ENCODE measurements at places on chromosomes 1 and 21. TPM values are rescaled to one million over a fixed set of nuclear protein-coding genes. Genes with fewer than 3 reads are reported as not detected.

DNA sequence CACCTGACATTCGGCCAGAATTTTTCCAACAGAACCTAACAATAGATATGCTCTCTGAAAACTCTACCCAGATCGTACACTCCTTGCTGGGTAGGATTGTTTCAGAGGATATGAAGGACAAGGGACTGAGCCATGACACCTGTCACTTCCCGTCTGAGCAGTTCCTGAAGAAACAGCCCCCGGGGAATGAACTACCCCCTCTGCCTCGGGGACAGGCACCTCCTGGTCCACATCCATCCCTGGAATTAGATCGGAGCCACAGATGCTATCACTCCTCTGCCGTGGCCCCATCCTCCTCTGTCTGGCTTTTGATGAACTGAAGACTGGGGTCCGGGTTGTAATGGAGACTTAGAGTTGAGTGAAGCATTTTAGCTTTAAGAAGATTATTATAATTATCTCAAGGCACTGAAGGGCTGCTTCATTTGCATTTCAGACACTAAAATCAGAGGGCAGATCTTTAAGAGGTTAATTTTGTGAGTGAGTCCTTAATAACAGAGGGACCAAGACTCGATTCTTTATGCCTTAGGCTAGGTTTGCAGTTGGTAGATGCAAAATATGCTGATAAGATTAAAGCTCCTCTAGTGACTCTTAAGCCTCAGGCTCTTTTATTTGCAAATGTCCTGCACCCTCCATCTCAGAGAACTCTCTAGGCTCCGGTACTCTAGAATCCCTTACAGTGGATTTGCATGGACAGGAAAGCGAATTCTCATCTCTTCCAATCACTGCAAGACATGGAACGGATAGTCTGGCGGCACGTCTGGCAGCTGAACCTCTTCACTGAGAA is 333.8 kb downstream of the KIF26B start:
- DNase-seq = no peak

- DNase-seq = peak; percentile 8
Measured at GRCh38 chr21:46193829-46194373, 9.6 kb upstream of the SPATC1L start.

DNA sequence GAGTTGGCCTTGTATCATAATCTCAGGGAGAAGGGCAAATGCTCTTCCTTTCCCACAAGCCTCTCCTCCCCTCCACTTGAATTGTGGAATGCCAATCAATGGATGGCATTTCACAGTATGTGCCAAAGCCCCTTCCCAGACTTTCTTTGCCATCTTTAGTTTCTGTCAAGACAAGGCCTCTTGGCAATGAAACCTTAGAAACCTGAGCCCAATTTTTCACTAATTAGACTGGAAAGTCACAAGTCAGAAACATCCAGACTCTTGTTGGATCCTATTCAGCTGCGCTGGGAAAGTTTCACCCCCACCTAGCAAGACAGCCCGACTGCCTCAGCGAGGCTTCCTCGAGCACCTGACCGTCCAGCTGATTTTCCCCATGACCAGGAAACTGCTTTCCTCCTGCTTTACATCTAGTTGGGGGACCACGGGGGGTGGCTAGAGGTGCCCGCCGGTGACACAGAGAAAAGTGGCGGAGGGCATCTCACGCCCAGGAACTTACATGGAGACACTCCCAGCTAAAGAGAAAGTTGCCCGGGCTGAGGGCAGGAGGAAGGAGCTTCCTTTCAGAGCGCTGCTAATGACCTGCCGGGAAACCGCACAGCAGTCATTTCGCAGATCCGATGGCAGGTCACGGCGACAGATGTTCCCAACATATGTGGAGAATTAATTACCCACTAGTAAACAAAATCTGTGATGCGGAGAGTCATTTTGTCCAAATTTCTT is 302.6 kb upstream of the RRP15 start:
- DNase-seq = no peak

DNA sequence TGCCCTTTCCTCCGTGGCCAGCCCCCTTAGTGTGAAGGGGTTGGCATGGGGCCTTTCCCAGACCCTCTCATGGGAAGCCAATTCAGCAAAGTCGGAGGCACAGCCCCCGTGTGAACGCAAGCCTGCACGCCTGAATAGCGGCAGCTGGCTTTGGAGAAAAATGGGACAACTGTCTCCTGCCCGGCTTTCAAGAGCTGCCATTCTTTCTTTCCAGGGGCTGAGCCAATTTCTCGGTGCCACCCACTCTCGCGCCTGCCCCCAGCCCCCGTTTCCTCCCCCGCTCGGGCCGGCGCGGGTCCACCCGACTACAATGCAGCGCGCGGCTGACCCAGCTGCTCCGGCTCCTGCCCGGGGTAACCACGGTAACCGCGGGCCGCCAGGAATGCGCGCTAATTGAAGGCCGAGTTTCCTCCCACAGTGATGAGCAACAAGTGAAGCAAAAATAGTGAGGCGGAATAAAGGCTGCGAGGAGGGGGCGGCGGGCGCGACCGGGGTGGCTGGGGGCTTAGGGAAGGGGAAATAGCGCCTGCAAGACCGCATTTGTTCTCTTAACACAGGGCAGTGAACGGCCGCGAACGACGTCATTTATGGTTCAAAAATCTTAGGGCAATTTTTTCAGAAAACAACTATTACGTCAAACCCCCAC is 27.8 kb downstream of the ILDR2 start:
- DNase-seq = no peak

GRCh38 chr1:101438359-101438758 is 201.5 kb downstream of the S1PR1 start:
- no peak for DNase-seq

- DNase-seq = no peak
Measured at GRCh38 chr1:166029196-166029945, 137.4 kb downstream of the FAM78B start.

- no peak for DNase-seq
Measured at GRCh38 chr1:44619261-44619900, 54.9 kb downstream of the TMEM53 start.

DNA sequence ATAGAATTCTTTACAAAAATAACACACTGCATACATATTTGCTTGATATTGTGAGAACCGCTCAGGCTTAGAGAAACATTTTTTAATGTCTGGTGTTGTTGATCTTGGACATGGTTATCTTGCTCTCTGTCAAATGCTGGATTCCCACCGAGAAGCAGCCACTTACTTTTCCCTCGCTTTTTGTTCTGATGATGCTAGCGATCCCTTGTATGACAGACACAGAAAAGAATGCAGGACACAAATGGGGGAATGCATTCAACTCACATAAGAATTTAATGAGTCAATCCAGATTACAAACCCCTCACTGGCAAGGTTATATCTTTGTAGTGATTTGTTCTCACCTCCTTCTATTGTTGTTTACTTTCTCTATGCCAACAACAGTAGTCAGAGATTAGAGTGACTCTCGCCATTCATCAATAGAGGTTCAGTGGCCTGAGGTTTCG is 76.8 kb upstream of the AKT3 start:
- no peak for DNase-seq

DNA sequence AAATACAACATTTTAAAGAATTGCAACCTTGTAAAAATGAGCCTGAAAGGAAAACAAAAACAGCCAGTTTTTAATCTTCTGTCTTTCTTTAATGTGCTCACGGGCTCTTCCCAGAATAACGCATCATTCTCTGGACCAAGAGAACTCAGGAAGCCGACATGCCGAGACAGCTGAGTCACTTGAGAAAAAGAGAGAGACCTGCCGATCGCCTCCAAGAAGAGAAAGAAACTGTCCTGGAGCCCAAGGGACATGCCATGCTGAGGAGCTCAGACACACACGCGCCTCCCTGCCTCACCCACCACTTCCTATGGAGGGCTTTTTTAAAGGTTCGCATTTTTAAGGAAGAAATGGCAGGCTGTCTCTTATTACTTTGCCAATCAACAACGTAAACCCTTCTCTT is 176.4 kb downstream of the ZNF281 start:
- DNase-seq = no peak

DNA sequence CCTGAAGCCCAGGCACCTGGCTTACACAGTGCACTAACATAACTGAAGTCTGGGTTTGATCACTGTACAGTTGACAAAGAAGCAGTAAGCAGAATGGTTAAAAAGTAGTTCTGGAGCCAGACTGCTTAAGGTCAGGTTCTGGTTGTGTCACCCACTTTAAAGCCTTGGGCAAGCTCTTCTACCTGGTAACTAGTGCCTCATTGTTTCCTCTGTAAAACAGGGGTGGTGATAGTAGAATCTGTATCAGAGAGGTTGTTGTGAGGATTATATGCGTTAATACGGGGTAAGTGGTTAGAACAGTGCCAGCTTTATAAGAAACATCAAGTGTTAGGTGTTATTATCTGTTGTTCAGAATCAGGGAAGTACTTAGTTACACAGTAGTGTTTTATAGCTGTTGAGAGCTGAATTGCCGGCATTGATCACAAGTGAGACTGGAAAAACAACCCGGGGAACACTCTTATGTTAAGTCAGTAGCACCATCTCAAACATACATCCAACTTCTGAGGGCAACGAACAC is 3.7 kb downstream of the BACH1 start:
- DNase-seq = no peak

- no peak for DNase-seq
Measured at GRCh38 chr1:27627061-27627460, 7.9 kb downstream of the FGR start.

DNA sequence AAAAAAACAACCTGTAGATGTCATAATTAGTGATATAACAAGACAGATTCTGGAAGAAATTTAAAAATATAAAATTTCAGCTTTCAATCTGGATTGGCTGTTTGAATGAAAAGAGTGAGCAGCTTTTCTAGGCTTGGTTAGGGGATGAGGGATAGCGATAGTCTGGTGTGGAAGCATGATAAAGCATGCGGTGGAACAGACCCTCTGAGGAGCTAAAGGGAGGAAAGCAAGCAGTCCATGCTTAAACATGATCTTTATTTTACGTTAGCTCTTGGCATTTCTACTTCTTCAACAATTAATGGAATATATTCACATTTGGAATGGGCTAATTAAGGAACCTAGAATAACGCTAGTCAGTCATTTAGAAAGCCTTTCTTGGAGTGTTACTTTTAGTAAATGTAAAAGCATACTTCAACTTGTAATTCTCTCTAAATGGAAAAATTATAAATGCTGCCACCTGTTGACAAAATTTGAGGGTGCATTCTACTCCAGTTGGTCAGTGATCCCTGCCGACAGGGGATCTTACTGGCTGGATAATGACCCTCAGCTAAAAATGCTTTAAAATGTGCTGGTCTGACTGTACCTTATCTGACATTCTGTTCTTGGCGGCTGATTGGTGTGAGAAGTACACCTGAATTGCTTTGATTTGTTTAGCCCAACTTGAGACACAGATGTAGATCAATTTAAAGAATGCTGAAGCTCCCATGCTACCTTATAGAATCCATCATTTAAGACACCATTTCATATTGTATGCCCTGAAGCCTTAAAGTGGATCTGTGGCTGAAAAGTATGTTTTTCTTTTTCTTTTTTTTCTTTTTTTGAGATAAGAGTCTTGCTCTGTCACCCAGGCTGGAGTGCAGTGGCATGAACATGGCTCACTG is 61.2 kb downstream of the AK4 start:
- no peak for DNase-seq

DNA sequence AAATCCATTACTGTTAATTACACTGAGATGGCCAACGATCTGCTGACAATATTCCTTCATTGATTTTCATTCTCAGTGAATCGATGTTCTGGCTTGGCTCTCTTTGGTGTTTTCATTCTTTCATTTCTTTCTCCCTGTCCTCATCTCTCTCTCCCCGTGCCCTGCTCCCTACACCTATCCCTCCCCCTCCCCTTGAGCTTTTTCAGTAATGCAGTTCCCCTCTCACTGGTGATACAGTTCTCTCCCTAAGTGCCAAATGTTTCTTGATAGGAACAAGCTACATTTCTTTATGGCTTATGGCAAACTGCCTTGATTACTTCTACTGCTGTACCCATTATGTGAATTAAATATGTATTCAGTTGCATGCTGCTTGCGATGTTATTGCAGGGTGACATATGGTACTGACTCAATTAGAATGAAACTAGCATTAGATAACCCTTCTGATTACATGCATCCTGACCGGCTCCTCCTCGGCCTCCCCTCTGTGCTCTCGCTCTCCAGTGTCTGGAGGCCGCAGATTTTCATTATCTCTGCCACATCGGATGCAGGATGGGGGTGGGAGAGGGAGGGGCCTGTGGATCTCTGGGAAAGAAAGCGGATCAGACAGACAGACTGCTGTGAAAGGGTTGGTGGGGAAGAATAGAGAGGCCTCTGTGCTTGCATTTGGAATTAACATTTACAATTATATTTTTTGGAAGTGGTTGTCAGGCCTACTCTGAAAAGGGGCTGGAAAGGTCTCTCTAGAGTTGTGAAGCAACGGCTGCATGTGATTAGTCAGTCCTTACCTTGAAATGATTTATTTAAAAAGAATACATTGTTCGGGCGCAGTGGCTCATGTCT is 130.9 kb downstream of the PBX1 start:
- no peak for DNase-seq

- DNase-seq = no peak
Measured at GRCh38 chr1:184330875-184331274, 56.0 kb upstream of the C1orf21 start.

DNA sequence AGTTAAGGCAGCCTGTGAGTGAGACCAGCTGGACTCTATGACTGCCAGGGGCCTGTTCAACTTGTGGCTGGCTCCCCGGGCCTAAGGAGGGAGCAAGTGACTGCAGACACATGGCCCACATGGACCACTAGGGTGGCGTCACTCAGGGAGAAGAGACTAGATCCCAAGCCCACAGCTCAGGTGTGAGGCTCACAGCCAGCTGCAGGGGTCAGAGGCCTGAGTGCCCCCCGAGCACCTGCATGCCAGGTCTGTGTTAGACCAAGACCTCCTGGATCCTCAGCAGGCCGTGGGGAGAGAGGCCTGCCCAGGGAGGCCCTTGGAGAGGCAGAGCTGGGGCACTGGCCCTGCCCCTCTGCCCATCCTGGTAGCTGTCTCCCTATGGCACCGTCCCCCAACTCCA is 142.4 kb upstream of the RUNX3 start:
- no peak for DNase-seq

DNA sequence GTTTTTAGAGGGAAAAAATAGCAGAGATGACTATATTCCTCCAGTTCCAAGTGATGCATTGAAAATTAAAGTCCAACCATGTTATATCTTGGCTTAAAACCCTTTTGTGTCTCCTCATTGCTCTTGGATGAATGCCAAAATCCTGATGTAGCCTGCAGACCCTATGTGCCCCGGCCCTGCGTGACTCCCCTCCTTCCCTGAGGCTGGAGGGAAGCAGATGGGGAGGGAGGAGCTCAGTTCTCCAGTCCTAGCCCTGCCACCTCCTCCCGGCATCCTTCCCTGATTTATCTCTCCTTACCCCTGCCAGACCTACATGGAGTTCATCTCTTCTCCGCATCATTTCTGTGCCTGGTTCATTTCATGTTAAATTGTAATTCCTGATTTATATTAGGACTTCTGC is 397.4 kb downstream of the PTPRU start:
- no peak for DNase-seq

DNA sequence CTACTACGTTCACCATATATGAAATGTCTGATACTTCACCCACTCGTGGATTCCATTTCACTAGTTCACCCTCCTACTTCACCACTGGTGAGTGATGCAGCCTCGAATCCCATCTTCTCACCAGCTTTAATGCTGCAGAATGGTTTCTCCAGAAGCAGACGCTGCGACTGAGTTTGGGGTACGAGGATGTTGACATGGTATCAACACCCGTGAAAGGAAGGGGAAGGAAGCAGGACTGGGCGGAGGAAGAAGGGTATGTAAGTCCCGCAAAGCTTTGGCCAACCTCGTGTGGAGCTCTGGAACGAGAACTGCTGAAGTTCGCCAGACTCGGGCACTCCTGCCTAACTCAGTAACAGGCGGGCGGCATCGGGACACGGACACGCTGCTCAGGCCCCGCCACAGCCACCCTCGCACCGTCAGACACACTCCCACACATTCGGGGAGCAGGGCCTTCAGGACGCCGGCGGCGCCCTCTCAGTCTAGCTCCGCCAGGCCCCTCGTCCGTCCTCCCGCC is 833 bp upstream of the DIP2A start:
- peak; percentile 81 for DNase-seq

The TUT4 gene
- total RNA-seq = 66.0 TPM

The BSND gene
- total RNA-seq = not detected

The PIK3C2B gene
- 162 TPM for total RNA-seq

Data from suprapubic skin (tissue), 4 donors.